GM13977 (cell line): ENCODE measurements at places on chromosomes 12 and 14.

DNA sequence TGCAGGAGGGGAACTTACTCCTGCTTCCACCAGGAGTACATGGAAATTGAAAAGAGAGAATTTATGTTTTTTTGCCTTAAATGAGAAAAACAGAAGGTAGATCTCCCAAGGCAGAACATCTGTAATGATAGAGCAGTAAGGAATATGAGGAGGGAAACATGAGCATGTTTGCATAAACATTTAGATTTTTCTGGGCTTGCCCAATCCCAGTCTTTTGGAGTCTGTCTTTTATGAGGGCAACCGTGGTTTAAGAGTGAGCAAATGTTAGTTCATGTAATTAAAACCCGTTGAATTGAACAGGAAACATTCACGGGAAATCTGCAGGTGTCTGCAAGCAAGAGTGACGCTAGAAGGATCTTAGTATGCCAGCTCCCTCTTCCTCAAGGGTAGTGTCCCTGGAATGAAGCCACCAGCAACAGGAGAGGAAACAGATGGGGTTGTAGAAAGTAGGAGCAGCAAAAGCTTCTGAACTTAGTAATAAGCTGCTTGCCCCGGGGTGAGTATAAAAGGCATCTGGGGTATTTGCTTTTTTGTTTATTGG is 79.3 kb downstream of the ARF6 start:
- DNase-seq, result no peak

DNA sequence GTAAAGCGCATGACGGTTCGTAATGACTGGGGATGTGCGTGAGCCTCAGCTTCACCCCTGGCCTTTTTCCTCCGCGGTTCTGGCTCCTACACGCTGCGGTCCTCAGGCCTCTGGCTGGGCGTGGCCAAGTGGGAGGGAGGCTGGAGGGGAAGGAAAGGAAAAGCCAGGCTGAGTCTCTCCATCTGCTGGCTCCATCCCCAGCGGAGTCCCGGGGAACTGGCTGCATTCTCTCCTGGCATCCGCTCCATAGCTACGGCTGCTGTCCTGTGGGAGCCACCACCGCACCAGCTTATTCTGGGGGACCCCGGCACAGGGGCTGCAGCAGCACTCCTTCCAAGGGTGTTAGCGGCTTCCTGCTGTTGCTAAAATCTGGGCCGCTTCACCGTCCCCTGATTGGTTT is 68.2 kb upstream of the SLC24A4 start:
- DNase-seq, result no peak

DNA sequence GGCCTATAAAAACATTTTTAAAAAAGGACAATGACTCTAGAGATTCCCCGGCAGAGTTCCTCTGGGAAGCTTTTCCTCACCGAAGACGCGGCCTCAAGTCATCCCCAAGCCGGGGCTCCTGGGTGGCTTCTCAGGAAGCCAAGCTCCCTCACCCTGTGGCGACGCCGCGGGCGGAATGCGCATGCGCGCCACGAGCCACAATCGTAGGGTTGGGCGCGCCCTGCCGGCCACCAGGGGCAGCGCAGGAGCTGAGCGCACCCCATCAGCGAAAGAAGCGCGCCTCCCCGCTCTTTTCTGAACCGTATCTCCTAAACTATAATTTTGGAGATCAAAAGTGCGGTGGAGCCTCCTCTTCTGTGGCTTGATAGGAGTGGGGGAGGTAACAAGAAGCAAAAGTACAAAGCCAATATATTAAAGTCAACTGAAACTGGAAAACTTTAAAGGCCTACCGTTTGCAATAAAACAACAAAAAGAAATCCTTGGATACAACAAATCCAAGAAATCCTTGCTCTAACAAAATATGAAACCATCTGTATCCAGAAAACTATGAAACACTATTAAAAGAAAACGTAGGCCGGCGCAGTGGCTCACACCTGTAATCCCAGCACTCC is 17.4 kb upstream of the CHFR start:
- peak; percentile 52 for DNase-seq

- DNase-seq, result no peak
Measured at GRCh38 chr12:118050972-118051910, 9.7 kb downstream of the WSB2 start.

- peak; percentile 96 for DNase-seq
Measured at GRCh38 chr14:104689109-104689880, at the start of gene INF2. Gene INF2, plus strand, starts transcription at chr14:104689618. Its CDS starts 11,748 bp downstream, at chr14:104701366.

- DNase-seq, result no peak
Measured at GRCh38 chr12:89084751-89085150, 267.6 kb downstream of the DUSP6 start.

GRCh38 chr12:3328081-3328480 is 162.9 kb upstream of the PRMT8 start:
- DNase-seq, result no peak

- DNase-seq, result no peak
Measured at GRCh38 chr14:55340482-55340881, 69.3 kb downstream of the FBXO34 start.

DNA sequence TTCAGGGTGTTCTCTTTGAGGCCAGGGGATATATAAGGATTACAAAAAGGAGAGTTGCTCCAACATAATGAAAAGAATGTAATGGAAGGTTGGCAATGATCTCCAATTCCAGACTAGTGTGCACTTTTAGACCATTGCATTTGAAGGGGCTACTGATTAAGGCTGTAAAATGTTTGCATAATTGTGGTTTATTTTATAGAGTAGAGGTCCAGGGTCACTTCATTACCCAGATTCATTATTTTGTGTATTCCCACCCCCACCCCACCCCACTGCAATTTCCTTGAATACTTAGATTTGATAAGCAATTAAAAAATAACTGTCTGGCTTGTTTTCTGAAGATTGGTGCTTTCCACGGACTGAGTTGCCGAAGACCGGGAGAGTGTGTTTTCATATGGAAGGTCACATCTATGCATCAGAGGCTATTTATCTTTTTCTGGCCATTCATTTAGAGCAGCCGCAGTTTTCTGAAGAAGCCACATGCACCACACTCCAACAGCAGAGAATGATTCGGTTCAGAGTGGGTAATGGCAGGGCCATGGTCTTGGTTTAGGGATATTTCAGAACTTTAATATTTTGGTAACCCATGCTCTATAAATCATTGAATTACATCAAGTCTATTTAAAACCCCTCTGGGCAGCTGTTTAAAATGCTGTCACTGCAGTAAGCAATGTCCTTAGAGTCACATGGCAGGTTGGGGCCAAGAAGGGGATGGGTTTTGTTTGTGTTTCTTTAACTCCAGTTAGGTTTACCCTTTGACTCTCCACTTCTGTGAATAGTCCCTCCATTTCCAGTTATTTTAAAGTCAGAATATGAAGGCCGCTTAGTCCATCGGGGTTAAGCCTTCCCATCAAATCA is 94.6 kb downstream of the TMEM30B start:
- no peak for DNase-seq

DNA sequence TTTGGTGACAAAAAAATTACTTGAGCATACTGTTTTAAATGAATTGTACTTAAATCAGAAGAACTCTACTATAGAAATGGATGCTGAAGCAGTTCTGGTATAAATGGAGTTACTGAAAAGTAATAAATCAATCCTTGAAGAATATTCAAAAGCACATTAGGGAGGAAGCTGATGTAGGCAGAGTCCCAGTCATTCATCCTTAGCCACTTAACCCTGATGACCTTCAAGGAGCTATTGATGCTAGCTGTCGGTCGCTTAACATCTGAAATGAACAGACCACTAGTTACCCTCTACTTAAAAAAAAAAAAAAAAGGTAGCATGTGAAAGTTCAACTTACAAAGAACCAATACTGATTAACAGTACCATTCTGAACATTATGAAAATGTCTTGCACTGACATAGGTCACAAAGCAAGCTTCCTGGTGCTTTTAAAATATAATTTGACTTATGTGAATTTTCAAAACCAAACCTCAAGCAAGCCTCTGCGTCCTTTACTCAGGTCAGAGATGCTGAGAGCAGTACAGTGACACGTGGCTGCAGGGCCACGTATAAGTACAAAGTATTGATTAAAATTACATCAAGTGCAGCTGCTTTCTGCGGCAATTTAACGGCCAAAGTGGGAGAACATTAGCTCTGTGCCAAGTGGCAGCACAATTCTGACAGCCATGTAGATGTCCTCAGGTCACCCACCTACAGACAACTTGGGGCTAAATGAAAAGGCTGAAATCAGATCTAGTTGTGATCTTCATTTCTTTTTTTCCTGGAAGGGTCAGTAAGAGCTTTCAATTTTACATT is 18.1 kb downstream of the PPM1H start:
- DNase-seq, result no peak
